Cardiac fibroblast (primary cell): ENCODE measurements at places on chromosomes 3 and 15.

DNA sequence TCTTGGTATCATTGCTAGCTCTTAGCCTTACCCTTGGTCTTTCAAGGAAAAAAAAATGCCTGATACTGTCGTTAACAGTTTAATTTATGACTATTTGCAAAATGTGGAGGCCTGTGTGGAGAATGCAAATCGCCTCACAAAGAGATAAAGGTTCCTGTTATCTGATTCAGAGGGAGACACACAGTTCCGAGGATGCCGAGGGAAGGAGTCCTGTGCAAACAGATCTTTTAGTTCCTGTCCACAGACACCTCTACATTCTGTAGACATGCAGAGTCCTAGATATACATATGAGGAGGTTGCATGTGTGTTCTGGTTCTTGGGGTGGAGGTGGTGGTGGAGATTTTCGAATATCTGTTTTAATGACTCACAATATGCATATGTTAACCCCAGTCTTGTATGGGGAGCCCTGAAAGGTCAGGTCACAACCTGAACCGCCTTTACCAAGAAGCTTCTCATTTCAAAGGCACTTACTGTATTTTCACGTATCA is 5.7 kb downstream of the NR2F2 start:
- DNase-seq, result no peak

GRCh38 chr3:43914269-43914668 is 223.5 kb downstream of the ABHD5 start:
- no peak for DNase-seq

DNA sequence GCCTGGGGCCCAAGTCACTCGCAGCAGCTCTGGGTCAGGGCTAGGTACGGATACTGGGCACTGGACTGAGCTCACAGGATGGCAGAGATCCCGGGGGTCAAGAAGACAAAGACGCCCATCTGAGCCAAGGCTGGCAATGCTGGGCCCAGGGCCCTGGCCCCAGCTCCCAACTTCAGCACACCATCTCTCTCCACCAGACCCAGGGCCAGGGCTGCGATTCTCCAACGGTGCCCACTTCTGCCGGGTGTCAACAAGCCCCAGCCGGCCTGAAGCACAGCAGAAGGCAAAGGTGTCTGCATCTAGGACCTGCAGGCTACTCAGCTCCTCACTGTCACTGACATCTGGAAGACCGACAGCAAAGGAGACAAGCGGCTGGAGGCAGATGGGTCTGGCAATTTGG is 8.6 kb downstream of the WDR73 start:
- DNase-seq, result no peak

DNA sequence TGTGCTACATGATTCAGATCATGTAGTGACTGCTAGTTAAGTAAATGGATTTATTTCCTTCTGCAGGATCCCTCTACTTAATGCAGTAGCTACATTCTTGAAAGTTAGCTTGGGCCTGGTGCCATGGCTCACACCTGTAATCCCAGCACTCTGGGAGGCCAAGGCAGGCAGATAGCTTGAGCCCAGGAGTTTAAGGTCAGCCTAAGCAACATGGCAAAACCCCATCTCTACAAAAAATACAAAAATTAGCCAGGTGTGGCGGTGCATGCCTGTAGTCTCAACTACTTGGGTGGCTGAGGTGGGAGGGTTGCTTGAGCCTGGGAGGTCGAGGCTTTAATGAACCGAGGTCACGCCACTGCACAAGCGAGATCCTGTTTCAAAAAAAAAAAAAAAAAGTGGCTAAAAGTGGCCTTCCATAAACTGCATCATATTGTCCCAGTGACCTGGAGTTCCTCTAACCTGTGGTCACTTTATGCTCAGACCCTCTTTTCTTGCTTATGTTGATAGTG is 22.0 kb downstream of the TSEN2 start:
- no peak for DNase-seq

- DNase-seq, result no peak
These were observed 66.1 kb downstream of the SEC22A start for GRCh38 chr3:123267821-123268220.

DNA sequence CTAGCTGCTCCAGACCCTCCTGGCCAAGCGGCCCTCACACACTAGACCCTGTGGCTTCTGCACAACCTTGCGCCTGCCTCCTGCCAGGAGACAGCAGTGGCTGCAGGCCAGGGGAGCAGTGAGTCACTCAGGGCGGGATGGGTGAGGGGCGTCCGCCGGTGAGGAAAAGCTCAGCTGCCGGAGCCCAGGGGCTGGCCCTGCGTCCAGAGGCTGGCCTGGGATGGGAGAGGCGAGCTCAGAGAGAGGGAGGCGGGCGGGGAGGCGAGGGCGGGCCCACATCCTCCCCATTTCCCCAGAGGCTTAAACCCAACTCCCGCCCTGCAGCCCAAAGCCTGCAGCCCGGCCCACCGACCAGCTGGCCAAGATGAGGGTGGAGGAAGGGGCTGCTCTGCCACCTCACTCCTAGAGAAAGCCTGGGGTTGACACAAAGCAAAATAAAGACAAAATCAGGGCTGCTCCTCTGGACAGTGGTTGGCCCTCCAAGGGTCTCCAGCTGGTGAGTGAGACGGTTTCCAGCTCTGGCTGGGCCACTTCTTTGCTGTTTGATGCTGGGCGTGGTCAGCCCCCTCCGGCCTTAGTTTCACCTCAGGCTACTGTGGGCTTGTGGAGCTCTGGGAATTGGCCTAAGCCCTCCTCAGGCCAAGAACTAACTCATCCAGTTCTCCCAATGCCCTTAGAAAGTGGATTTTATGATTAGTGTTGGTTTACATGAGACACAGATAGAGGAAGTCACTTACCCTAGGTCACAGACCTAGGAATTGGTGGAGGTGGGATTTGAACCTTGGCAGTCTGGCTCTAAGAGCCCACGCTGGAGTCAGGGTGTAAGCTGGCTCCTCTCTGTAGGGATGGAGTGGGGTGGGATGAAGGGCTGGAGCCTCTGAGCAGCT is 50.6 kb downstream of the IQSEC1 start:
- DNase-seq, result peak; percentile 88

DNA sequence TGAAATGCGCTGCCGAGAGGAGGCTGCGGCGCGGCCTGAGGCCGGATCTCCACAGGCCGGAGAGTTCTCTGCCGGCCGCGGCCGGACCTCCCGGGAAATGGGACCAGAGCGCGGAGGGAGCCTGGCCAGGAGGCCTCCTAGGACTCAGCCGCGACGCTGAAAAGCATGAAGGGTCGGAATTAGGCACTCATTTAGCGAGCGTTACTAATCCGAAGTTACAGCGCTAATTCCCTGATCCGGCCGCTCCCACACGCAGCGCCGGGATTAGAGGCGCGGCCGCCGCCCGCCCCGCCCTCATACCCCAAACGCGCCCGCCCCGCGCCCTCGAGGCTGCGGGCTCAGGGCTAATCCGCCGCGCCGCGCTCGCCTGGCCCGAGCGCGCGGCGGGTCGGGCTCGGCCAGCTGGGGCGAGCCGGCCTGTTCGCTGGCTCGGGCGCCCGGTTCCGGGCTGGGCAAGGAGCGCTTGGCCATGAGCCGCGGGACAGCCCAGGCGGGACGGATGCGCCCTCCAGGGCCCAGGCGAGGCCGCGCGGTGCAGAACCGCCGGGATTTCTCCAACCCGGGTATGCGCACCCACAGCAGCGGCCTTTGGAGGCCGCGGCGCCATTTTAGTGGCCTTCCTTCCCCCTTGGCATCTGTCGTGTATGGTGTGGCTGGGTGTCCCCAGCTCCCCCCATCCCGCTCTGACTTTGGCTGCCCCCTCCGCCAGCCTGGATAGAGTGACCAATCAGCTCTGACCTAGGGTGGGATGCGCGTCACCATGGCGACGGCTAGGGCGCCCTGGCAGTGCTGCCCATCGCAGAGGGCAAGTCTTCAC is 36.8 kb upstream of the POLG start:
- peak; percentile 18 for DNase-seq

- no peak for DNase-seq
These were observed 360.8 kb upstream of the RGMA start for GRCh38 chr15:93449798-93450197.

GRCh38 chr3:140219923-140220452 is 285.0 kb downstream of the CLSTN2 start:
- no peak for DNase-seq

DNA sequence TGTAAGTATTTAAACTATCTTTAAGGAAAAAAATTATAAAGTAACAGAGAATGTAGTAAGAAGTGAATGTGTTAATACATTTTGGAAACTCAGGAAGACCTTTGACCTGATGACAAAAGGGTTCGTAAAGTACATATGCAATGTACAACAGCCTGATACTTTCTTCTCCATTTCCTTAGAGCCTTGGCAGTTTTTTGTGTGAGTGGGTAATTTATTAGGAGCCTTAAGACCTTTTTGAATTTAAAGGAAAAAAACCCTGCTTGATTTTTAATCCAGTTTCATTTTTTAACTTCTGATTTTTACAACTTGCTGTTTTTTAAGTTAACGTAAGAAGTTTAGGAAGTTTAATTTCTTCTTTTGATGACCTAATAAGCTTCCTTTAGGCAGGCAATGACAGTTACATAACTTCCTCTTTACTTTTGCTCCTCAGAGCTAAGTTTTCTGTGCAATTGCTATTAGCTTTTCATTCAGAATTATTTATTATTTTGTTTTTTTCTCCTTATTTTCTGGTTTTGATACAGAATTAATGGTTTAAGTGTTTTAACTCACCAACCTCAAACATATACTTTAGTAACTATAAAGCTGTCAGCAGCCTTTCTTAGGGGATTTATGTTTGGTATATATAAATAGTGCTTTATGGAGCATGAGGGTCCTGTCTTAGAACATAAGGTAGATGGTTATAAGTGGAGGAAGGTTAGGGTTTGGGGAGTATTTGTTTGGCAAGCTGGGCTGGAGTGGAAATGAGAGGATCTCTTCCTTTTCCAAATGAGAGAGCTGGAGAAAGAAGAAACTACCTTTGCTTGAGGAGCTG is 35.2 kb downstream of the ARMC8 start:
- DNase-seq, result no peak

DNA sequence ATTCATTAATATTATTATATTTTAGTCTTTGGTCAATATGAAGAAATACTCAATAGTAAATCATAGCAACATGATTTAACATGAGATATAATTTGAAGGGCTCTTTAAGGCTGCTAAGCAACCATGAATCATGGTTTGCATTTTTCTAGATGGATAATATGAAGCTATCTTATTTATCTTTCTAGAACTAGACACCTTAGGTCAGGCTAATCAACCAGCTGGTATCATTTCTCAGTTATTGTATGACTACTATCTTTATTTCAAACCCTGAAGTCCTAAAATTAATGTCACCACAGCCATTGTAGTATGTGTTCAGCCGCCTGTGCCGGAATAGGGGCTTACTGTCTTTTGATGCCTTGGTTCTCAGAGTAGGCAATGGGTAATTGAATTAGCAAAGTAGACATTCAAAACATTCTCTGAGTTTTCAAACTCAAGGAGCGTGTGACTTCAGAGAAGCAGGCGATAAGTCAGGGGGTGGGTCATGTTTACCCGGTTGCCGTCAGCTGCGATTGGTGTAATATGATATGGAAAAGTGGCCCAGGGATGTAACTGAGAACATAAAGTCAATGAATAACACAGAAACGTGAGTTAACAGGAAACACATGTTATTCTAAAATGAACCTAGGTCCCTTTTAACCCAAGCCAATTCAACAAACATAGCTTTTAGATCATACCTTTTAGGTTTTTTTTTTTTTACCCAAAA is 93.4 kb upstream of the CTDSPL start:
- DNase-seq, result peak; percentile 67

DNA sequence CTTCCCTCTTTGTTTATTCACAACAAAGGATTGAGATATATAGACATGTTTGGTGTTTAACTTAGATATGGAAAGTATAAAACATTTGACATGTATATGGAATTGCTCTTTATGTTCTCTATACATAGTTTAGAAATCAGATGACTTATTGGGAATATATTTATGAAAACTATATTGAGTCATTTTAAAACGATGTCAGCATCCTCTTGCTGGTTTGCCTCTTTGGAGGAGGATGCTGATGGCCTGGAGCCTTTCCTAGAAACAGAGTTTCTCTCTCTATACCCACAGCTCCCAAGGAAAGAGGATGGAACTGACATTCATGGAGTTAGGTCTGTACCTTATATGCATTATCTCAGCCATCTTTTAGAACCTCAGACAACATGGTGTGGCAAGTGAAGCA is 40.3 kb downstream of the ZBTB38 start:
- DNase-seq, result no peak
